Hindlimb muscle (tissue), 1 donor: ENCODE measurements at places on chromosomes 7 and 10.

DNA sequence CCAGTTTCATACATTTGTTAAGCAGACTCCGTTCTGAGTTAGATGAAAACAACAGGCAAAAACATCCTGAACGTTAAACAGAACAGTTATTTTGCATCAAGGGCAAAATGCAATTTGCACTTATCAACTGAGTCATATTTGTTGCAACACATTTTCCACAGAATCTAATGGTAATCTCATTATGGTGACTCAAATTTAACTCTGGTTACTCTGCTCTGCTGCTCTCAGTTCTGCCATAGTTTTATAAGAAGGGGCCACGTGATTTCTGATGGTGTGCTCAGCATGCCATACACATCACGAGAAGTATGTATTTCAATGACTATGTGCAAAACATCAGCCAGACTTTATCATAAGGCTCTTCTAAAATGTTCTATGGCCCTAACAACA, 148.8 kb downstream of the CHCHD3 start:
- DNase-seq = no peak

- no peak for DNase-seq
Observed at GRCh38 chr10:112732277-112732921, 217.6 kb upstream of the TCF7L2 start.

DNA sequence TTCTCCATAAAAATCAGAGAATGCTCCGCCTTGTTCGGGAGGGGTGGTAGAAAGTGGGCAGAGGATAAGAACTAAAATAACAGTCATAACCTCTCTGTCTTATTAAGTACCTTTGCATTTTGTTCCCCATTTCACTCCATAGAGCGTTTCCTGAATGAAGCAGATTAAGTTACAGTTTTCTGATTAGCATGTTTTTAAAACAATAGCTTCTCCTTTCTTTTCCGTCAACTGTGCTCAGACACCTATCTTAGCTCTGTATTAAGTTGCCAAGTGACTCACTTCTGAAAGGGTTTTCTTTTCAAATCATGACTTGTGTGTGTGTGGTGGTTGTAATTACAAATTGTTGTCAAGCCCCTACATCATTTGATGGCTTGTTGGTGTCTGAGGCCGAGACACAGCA, 1.4 kb downstream of the HABP2 start:
- DNase-seq = no peak

DNA sequence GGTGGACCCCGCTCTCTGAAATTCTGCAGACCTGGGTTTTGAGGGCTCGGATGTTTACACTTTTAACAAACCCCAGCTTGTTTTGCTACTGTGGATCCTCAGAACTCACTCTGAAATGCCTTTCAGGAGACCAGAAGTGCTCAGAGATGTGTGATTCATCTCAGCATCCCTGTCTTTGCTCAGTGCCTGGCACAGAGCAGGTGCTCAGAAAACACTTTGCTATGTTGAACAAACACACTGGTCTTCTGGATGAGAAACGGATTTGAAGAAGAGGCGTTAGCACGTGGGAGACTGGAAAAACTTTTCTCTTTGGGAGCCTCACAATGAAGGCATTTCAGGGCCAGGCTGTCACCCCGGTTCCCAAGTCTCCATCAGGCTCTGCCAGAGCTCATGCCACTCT, 53.3 kb downstream of the SH3PXD2A start:
- no peak for DNase-seq

- no peak for DNase-seq
Observed at GRCh38 chr10:4780782-4781181, 45.2 kb upstream of the AKR1E2 start.

DNA sequence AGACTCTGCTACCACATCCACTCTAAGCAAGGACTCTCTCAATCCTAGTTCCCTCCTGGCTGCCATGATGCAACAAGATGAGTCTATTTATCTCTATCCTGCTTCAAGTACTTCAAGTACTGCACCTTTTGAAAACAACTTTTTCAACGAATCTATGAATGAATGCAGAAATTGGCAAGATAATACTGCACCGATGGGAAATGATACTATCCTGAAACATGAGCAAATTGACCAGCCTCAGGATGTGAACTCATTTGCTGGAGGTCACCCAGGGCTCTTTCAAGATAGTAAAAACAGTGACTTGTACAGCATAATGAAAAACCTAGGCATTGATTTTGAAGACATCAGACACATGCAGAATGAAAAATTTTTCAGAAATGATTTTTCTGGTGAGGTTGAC, 40.7 kb downstream of the AHR start:
- DNase-seq = no peak

GRCh38 chr10:32960022-32960421, 2.0 kb upstream of the ITGB1 start:
- DNase-seq = no peak

GRCh38 chr10:1499359-1499957, 237.9 kb downstream of the ADARB2 start:
- no peak for DNase-seq

- peak; percentile 36 for DNase-seq
Observed at GRCh38 chr10:100653957-100654781, 91.2 kb upstream of the PAX2 start.

- DNase-seq = no peak
Observed at GRCh38 chr10:43693602-43694001, 44.9 kb upstream of the ZNF32 start.

DNA sequence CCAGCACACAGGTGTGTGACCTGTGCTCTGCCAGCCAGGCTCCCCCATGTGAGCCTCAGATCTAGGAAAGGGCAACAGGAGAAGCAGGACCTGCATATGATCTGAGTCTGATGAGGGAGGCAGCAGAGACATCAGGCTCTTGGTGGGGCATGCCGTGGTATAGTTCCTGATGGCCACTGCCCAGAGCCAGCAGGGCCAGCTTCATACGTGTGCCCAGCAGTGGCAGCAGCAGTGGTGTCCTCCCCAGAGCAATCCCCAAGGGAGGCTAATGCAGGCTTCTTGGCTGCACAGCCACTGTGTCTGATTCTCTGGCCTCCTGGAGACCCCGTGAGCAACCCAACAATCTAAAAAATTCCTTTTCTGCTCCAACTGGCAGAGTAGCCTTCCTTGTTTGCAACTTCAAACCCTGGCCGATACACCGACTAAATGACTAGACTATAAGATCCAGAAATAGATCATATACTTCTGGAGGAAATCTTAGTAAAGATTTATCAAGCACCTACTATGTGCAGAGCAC, 230.6 kb upstream of the ZMIZ1 start:
- DNase-seq = no peak

GRCh38 chr7:37336259-37336658, 112.4 kb downstream of the ELMO1 start:
- DNase-seq = no peak

GRCh38 chr10:4307910-4308309, 518.1 kb upstream of the AKR1E2 start:
- DNase-seq = peak; percentile 22

GRCh38 chr10:132066186-132066585, 440 bp downstream of the JAKMIP3 start:
- peak; percentile 5 for DNase-seq

- DNase-seq = no peak
Observed at GRCh38 chr10:102615361-102615760, 28.9 kb upstream of the TRIM8 start.

GRCh38 chr7:20797462-20798080, 10.9 kb upstream of the SP8 start:
- DNase-seq = no peak

GRCh38 chr10:93462371-93462770, 19.8 kb downstream of the MYOF start:
- no peak for DNase-seq

DNA sequence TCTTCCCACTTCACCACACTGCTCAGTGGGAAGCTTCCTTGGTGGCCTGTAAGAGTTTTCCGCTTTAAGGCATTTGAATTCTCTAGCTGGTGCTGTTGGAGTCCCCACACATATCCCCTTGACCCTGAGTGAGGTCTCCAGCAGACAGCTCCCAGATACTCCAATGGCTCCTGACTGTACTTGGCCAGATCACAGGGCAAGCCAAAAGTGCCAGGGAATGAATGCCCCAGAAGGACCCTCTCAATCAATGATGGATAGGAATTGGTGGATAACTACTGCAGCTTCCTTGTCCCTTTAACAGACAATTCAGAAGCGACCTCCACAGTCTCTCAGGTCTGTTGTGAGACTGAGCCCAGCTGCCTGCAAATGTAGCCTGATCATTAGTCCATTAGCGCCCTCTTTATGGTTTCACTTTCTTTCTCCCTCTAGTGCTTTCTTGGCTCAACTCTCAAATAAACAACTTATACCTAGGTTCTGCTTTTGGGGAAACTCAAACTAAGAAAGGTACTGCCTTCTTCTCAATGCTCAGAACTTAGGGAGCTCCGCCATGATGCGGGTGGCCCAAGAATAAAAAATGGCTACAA, 283.0 kb downstream of the TCF7L2 start:
- DNase-seq = no peak

DNA sequence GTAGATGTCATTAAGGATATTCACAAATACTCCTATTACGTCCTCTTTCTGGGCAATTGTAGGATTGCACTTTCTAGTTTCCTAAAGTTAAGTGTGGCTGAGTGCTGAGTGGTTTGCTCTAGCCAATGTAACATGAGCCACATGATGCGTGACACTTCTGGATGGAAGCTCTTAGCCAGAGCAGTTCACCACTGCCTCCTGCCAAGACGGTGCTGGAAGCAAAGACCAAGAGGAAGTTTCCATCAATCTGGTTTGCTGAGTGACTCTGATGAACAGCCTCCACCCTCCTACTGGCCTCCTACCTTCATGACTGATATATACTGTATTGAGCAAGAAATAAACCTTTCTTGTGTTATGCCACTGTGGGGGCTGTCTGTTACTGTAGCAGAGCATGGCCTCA, 318.1 kb downstream of the KCNMA1 start:
- no peak for DNase-seq

GRCh38 chr7:80830584-80831285, 88.1 kb downstream of the SEMA3C start:
- DNase-seq = no peak

DNA sequence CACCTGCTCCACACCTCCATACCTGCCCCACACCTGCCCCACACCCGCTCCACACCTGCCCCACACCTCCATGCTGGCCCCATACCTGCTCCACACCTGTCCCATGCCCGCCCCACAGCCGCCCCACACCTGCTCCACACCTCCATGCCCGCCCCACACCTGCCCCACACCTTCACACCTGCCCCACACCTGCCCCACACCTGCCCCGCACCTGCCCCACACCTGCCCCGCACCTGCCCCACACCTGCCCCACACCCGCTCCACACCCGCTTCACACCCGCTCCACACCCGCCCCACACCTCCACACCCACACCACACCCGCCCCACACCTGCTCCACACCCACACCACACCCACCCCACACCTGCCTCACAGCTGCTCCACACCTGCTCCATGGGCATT, 53.0 kb downstream of the PARP12 start:
- no peak for DNase-seq

GRCh38 chr10:129219364-129219763, 247.7 kb upstream of the MGMT start:
- DNase-seq = no peak

DNA sequence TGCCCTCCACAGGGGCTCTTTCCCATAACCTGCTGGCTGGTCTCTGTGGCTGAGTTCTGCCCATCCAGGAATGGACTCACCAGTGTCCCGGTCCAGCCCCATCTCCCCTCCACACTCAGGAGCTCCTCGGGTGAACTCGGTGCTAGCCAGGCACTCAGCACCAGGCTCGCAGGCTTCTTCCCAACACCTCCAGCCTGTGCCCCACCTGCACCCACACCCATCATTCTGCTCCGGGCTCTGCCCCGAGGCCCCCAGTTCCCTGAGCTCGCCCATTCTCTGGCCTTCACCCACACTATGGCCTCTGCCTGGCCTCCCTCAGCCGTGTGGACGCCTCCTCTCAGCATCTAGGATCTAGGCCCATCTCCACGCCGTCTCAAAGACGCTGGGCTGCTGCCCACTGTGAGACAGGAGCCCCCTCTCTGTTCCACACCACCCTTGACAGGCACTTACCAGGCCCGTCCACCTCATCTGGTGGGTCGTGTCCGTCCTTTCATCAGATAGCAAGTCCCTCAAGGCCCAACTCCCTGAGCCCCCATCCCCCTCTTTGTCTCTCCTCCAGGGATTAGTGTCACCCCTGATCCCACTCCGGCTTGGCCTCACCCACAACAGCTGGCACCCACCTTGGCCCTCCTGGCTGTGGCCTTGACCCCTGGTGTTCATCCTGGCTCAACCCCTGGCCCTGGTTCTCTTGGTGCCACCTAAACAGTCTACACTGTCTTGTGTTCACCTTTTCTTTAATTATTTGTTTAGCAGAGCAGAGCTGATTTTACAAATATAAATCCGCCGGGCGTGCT, 76.0 kb upstream of the FAM20C start:
- no peak for DNase-seq

DNA sequence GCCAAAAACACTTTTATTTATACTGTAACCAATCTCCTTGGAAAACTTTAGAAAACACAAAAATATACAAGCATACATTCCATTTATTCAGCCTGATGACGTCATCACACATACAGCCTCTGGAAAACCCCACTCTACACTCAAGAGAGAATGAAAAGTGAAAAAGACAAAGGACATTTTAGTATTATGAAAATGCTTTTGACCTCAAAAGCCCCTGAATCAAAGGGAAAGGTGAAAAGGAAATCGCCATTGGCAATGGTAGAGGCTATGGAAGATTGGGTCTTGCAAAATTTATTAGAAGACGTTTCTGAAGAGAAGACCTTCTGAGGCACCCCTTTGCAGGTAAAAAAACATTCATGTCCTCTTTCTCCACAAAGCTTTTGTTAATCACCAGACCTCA, 82.9 kb upstream of the STRIP2 start:
- no peak for DNase-seq

GRCh38 chr7:39098506-39098905, 120.8 kb downstream of the POU6F2 start:
- DNase-seq = no peak

GRCh38 chr7:66308411-66308810, 103.3 kb downstream of the TPST1 start:
- no peak for DNase-seq

DNA sequence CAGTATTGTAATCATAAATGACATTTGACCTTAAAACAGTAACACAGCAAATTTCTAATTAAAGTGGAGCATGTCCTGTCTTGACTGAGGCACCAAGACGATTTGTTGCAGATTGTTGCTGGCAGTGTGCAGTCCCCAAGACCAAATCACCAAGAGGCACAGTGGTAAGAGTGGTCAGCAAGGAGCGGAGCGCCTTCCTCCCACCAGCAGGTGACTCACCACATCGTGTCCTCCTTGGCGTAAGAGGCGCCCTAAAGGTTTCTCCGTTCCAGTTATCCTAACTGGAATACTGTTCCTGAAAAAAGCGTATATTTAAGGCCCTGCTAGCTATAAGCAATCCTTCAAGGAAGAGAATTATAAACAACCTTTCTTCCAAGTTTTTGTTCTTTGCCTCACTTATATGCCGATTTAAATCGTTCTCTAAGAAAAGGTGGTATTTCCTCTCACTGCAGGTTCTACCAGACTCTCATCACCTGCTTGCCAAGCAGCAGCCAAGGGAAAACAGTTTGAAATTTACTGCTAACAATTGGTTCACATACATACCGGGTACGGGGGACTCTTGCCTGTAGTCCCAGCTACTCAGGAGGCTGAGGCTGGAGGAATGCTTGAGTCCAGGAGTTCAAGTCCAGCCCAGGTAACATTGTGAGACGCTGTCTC, 10.7 kb upstream of the REPIN1 start:
- DNase-seq = no peak

GRCh38 chr10:11468126-11468742, 143.2 kb downstream of the USP6NL start:
- DNase-seq = no peak

GRCh38 chr7:80678707-80679106, 40.3 kb downstream of the CD36 start:
- no peak for DNase-seq

GRCh38 chr7:20021831-20022230, 195.4 kb downstream of the MACC1 start:
- no peak for DNase-seq

GRCh38 chr10:121351540-121351939, 246.7 kb downstream of the FGFR2 start:
- no peak for DNase-seq
